ENCODE measurements at places on chromosomes 3 and 15. TPM values are rescaled to one million over a fixed set of nuclear protein-coding genes. Genes with fewer than 3 reads are reported as not detected.
A peak's percentile ranks its signal among the peaks of the same experiment; 100 is the strongest.

GRCh38 chr3:140178482-140178881 lies 243.5 kb downstream of the CLSTN2 start:
- no peak for DNase-seq

DNA sequence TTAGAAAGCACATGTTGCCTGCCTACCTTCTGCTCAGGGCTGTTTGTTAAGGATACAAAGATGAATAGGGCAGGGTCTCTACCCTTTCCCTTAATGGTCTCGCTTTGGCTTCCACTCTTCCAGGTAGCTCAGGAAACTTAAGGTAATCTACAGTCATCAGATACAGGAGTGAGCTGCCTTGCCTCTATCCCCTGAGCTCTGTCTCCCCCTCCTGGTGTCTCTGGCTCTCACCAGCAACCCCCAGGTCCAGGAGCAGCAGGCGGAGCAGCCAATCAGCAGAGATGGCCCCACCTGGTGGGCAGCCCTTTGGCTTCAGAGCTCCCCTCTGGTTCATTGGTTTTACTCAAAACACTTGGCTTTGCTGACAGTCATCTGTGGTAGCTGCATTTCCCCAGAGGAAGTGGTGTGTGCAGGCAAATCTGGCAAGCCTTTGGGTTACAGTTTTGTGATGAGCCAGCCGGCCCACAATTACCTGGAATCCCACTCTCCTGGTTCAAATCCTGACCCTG lies 8.5 kb upstream of the CX3CR1 start:
- peak; percentile 76 for DNase-seq

TM4SF18 gene
- 13.8 TPM for total RNA-seq

- no peak for DNase-seq
Observed at GRCh38 chr3:56928379-56929068, 126.8 kb upstream of the ARHGEF3 start.

- no peak for DNase-seq
Observed at GRCh38 chr3:88707837-88708236, 399.6 kb upstream of the EPHA3 start.

GRCh38 chr3:11306817-11307589 lies 34.8 kb downstream of the ATG7 start:
- DNase-seq: no peak

SNAP23 gene
- total RNA-seq: 38.1 TPM

GRCh38 chr15:63405159-63405558 lies 23.5 kb upstream of the CA12 start:
- peak; percentile 40 for DNase-seq

DPH6 gene
- total RNA-seq: 9.2 TPM

All from right atrium auricular region (tissue), 2 donors.